Activated CD8-positive, alpha-beta memory T cell treated with anti-CD3 and anti-CD28 coated beads for 4 hours (primary cell): ENCODE measurements at places on chromosomes 4 and X.

DNA sequence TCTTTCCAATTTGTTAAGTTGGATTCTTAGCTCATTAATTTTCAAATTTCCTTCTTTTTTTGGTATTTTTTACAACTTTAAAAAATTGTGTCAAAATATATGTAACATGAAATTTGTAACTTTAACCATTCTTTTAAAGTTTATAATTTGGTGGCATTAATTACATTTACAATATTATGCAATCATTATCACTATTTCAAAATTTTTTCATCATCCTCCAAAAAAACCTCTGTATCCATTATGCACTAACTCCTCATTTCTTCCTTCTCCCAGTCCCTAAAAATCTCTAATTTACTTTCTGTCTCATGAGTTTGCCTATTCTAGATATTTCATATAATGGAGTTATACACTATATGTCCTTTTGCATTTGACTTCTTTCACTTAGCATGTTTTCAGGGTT lies 4.7 kb upstream of the FAM47E start:
- DNase-seq: no peak

DNA sequence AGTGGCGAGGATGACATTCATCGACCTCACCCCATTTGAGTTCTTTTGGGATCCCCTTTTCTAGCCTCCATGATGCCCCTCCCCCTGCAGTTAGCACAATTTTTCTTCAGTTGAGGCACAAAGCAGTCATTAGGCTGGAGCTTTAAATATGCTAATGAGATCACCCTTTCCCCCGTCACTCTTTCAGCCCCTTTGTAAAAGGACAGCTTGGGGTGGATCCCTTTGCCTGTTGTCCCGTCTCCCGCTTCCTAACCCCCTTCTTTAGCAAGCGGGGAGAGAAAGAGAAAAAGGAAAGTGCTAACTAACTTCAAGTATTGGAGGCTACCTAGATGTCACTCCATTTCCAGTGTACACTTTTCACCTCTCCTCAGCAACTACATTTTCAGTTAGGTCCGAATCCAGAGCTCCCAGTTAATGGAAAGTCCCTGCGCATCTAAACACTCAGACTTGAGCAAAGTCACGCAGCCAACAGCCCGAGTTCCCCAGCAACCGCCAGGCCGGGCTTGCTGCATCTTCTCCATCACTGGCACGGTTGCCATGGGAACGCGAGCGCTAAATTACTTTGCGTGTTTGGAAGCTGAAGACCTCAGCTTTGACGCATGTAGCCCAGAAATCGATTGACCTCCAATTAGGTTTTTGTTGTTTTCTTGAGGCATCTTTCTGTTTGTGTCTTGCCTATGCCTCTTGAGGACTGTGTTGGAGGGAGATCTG lies 76.8 kb downstream of the RTL5 start:
- no peak for DNase-seq

GRCh38 chrX:11890836-11891514 lies 132.9 kb downstream of the MSL3 start:
- DNase-seq: no peak

- no peak for DNase-seq
These were observed 25.2 kb downstream of the DNAJB14 start for GRCh38 chr4:99921174-99921573.

GRCh38 chrX:56813318-56813837 lies 84.3 kb downstream of the NBDY start:
- DNase-seq: peak; percentile 16

DNA sequence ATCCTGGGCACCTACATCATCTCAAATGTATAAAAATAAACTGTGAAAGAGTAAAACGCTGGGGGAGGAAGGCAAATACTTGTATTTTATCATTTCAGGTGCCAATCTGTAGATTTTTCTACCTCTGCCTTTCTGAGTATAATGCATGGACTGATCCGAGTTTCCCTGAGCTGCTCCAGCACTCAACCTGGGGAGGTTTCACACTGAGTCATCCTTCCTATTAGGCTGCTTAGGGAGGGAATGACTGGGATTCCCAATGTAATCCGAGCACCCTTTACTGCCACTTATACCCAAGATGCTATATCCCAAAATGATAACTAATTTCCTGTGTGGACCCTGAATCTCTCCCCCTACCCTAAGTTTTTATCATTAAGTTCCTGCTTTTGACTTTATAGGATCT lies 126.6 kb downstream of the HNRNPD start:
- no peak for DNase-seq

DNA sequence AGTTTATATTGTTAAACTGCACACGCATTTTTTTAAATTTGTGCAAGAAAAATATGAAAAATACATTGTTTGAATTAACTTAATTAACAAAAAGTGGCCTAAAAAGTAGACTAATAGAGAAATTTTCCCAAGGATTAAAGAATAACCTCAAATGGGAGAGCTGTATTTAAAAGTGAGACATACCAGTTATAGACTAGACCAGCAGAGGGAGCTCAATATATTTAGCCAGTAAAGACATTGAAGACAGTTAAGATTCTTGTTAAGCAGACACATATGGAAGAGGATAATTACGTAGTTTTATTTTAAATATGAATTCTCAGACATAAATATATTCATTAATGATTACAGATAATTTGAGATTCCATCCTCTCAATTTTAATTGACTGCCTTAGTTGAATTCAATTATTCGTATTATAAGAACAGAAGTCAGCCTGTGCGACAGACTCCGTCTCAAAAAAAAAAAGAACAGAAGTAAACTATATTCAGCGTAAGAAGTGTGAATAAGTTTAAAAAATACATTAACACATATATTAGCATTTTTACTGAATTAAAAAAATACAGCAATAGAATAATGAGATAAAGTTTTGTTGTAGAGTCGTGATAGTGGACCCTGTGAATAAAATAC lies 64.8 kb downstream of the GLRA3 start:
- no peak for DNase-seq

DNA sequence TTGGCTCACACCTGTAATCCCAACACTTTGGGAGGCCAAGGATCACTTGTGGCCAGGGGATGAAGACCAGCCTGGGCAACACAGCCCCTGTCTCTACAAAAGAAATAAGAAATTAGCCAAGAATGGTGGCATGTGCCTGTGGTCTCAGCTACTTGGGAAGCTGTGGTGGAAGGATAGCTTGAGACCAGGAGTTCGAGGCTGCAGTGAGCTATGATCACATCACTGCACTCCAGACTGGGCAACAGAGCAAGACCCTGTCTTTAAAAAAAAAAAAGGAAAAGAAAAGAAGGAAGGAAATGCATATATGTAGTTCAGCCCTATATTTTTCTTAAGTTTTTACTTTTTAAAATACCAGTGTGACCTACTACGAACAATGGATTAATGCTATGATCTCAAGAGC lies 15.1 kb downstream of the PRSS48 start:
- DNase-seq: no peak
